ENCODE measurements at places on chromosomes 3 and 15.

DNA sequence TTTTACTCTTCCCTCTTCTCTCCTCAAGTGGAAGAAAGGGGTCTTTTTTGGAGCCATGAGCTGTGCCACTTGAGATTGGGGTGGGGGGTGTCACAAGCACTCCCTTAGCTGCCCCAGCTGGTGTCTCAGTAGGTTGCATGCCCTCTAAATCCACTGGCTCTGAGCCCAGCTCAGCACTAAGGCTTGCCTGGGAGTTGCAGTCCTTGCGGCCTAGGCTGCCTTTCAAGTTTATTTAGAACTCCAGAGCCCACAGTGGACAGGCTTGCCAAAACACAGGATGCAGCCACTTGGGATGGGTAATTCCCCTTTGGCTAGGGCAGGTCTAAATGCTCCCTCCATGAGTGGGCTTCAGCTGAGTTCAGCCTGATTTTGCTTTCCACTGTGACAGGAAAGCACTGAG lies 24.7 kb downstream of the C3orf20 start:
- no peak for DNase-seq

DNA sequence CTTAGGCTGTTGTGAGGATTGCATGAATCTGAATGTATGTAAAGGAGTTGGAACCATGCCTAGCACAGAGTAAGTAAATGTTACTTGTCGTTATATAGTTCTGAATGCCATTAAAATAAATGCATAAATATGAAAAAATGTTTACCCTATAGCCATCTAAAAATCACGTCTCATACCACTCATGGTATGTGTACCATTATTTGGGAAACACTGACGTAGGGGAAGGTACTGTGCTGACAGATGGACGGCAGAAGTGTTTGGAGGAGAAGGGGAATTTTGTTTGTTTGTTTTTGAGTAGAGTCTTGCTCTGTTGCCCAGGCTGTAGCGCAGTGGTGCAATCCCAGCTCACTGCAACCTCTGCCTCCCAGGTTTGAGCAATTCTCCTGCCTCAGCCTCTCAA lies 30.5 kb upstream of the PDZRN3 start:
- DNase-seq, result no peak

GRCh38 chr3:45760878-45761711 lies 35.2 kb downstream of the SLC6A20 start:
- DNase-seq, result peak; percentile 54

DNA sequence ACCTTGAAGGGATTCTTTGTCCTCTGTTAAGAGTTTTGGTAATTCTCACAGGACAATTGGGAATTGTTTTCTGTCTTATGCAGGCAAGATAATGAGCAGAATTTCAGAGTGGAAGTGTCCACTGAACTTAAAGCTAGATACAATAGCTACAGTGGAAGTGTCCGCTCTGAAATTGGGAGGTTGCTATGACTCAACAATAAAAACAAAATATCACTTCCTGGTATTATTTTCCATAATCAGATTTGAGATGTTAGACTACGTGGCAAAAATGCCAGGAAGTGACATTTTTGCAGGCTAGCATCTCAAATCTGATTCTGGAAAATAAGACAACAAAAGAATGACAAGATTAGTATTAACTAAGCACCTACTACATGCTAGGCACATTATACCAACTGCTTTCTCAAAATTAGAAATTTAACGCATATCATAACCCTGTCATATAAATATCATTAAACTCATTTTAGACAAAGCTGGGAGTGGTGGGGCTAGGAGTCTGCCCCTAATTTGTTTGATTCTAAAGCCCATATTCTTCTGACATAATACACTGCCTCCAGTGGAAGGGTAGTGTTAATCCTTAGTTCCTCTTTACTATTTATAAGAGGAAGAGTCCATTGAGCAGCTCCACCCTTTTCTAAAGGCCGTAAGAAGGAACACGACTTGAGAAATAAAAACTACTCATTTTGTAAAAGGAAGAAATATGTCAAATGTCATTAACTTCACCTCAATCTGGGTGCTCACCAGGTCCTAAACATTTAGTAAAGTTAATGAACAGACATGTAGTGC lies 266.9 kb upstream of the STT3B start:
- DNase-seq, result no peak

DNA sequence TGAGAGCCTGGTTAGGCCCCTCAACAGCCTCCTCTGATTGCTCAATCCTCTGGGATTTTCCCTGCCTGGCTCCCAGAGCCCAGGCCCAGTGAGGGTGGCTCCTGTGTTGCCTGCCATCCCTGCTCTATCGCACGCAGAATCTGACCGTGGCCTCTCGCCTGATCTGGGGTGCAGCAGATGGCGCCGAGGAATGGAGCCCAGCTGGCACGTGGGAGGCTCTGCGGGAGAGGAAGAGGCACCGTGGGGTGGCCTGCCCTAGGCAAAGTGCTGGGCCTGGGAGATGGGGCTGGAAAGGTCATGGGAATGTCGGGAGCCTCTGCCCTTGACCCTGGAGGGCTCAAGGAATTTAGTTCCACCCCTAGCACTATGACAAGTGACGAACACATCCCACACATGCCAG lies 10.3 kb downstream of the SV2B start:
- DNase-seq, result no peak

- DNase-seq, result no peak
Measured at GRCh38 chr15:76222159-76222558, 89.1 kb downstream of the ETFA start.

- DNase-seq, result no peak
Measured at GRCh38 chr3:64221571-64222257, 3.6 kb downstream of the PRICKLE2 start.

DNA sequence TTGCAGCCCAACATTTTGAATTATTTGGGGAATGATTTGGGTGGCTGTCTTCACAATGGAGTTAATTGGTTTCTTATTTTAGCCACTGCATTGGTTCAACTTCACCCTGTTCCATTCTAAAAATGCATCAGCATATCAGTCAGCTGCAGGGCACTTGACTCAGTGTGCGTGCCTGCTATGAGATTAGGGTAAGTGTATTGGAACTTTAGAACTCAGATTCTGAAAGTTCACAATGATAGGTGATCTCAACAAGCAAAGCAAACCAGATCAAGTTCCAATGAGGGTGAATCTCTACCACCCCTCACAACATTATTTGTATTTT lies 265.0 kb downstream of the ZPLD1 start:
- no peak for DNase-seq

DNA sequence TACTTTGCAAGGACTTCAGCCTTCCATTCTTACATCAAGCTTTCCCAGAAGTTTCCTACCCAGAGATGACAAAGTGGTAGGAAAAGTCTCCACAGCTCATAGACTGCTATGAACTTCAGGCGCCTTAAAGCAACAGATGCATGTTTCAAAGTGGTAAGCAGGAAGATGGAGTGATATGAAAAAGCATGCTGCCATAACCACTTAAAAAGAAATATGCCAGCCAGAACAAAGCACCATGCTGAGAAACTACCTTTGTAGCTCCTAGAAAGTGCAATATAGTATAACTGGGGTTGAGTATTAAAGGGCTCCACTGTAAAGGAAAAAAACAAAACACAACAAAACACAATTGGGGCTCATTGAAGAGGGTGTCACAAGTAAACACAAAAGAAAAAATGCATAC lies 192.4 kb upstream of the STRIT1 start:
- no peak for DNase-seq

- DNase-seq, result no peak
Measured at GRCh38 chr3:160482796-160483195, 33.2 kb upstream of the TRIM59 start.

DNA sequence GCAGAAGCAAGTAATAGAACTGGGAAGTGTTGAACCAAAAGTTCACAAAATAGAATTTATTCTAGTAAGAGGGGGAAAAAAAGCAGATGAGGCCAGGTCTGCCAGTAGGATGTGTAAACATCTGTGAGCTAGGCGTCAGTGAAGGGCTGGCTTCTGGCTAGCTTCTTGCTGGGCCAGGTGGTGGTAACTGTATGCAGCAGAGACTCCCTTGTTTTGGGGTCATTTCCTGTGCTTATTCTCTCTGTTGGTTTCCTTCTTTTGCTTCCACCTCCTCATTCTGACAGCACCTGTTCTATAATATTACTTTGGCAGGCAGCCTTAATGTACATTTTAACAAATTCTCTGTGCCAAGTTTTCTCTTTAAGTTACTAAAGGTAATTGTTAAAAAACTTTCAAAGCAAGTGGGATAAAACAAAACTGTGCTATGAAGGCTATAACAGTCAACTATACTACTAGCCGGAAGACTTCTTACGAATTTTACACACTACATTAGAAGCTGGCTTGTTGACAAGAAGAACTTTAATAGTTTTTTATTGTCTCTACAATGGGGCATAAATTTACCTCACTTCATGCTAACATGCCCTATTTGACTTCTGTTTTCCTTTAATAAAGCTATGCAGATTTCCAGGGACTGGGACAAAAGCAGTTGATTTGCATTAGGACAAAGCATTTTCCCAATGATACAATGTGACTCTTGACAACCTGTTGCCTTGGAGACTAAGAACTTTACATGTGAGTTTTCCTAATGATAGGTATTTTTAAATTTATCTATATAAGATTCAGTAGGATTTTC lies 318.8 kb upstream of the NAALADL2 start:
- DNase-seq, result no peak

DNA sequence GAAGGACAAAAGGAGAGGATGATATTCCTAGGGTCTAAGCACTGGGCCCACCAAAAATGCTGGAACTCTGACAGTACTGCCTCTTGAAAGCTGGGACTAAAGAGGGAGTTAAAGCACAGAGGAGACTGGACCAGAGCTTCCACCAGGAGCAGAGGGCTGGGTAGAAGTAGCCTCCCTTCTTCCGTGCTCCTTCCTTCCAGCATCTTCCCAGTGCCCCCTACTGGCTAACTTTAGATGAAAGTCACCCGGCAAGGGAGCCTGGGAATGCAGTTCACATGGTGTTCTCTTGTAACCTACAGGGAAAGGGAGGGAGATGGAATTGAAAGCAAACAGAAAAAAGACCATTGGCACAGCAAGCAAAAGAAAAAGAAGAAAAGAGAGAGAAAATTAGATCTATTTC lies 106.1 kb upstream of the COL8A1 start:
- no peak for DNase-seq

- no peak for DNase-seq
Measured at GRCh38 chr15:84968301-84968700, 13.4 kb upstream of the PDE8A start.

- DNase-seq, result no peak
Measured at GRCh38 chr3:10553591-10554235, 48.3 kb upstream of the ATP2B2 start.

DNA sequence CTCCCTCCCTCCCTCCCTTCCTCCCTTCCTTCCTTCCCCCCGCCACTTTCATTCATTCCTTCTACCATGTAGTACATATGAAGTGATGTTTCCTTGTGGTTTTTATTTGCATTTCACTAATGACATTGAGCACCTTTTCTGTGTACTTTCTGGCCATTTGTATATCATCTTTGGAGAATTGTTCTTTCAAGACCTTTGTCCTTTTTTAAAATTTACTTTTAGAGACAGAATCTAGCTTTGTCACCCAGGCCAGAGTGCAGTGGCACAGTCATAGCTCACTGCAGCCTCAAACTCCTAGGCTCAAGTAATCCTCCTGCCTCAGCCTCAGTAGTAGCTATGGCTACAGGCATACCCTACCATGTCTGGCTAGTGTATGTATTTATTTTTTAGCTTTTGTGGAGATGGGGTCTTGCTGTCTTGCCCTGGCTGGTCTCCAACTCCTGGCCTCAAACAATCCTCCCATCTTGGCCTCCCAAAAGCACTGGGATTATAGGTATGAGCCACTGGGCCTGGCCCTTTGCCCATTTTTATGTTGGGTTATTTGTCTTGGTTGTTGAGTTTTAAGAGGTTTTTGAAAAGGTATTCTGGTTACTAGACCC lies 42.0 kb upstream of the CTDSPL2 start:
- no peak for DNase-seq

DNA sequence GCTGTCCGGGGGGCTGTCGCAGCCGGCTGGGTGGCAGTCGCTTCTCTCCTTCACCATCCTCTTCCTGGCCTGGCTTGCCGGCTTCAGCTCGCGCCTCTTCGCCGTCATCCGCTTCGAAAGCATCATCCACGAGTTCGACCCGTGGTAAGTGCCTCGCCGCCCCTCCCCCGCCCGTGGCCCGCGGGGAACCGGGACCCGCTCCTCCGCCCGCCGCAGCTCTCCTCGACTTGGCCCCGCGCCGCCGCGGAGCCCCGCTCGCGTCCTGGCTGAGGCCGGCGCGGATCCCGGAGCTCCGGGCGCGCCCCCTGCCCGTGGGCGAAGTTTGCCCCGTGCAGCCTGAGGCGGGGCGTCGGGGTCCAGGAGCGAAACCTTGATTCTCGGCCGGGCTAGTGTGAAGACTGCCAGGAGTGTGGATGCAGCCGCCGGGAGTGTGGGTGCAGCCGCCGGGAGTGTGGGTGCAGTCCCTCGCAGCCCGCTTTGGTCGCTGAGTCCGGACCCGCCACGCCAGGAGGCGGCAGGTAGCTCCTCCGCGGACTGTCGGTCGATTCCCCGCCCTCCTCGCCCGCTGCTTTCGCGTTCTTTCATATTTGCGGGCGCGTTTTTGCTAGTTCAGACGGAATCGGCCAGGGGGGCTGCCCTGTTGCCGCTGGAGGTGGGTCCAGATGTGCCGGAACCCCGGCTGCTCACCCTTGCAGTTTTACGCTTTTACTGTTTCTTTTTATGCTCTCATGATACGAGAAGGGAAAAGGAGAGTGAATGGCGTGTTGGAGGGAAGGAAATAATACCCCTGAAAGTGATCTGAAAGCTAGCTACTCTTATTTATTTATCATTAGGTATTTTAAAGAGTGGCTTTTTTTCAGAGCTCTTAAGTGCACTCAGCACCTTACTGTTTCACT lies 692 bp downstream of the STT3B start:
- peak; percentile 61 for DNase-seq

DNA sequence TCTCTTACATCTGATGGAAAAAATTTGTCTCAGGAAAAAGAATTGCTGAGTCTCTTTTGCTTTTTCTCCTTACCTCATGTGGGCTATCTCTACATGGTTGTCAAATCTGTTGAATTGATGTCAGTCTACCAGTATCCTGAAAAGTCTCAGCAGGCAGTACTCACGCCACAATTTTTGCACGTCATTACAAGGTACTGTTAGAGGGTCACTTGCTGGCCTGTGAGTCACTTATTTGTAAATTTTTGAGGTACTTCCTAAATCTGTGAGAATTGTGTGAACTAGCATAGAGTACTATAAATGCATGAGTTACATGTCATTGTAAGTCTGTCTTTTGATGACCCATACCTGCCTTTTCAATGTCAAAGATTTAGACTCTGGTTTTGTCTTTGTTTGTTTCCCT lies 15.9 kb downstream of the HPS3 start:
- DNase-seq, result peak; percentile 40

DNA sequence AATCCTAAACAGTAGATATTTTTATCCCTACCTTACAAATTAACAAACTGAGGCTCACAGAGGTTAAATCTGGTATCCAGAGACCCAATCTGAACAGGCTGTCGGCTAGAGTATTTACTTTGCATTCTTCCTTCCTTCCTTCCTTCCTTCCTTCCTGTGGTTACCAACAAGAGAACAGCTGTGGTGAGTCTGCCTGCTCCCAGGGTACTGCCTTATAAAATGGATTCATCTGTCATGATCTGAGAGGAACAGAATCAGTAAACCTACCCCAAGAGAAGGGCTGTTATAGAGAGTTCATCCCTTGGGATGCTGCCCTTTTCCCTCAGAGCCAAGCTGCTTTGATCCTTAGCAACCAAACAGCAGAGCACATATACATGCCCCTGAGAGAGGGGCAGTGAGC lies 3.6 kb downstream of the GADL1 start:
- DNase-seq, result no peak

All from CD4-positive, alpha-beta T cell treated with Interleukin-15 for 1 hour (primary cell).